ENCODE measurements at places on chromosomes 5 and 9.

GRCh38 chr5:149240354-149240998, 31.2 kb upstream of the AFAP1L1 start:
- peak; percentile 18 for DNase-seq

DNA sequence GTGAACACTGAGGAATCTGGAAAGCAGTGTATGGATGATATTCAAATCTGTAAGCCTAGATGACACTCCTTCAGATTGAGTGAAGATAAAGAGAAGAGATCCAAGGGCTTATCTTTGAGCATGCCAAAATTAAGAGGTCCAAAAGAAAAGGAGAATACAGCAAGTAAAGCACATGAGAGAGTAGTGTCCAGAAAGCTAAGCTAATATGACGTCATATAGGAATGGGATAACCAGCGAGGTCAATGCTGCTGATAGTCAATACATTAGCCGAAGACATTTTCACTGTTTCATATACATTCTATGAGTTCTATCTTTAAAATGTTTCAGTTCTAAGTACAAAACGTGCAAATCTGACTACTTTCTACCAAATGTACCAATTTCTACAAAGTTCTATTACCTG, 975.8 kb downstream of the TLE4 start:
- no peak for DNase-seq

DNA sequence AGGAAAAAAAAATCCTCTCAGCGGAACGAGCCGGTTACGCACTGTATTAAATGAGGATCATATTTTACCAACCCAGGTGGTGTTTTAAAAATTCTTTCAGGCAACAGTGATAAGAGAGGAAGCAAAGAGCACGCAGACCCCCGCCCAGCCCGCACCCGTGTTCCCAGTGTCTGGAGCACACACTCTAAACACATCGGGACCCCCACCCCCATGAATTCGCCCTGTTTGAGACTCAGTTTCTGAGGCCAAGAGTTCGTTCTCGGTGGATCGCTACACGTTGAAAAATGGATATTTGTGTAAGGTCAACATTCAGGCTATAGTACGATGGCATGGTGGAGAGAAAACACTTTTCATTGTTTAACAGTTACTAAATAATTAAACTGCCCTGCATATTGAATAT, 196.3 kb downstream of the MEF2C start:
- no peak for DNase-seq

DNA sequence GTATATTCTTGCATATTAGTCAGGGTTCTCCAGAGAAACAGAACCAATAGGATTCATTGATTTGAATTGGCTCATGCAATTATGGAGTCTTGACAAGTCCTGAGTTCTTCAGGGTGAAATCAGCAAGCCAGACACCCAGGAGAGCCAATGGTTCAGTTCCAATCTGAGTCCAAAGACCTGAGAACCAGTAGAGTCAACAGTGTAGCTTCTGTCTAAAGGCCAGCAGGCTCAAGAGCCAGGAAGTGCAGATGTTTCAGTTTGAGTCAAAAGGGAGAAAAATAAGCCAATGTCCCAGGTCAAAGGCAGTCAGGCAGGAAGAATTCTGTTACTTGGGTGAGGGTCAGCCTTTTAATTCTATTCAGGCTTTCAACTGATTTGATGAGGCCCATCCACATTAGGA, 37.8 kb upstream of the ANKRD34B start:
- DNase-seq = no peak

- no peak for DNase-seq
Measured at GRCh38 chr5:180179442-180180420, 29.3 kb downstream of the RASGEF1C start.

DNA sequence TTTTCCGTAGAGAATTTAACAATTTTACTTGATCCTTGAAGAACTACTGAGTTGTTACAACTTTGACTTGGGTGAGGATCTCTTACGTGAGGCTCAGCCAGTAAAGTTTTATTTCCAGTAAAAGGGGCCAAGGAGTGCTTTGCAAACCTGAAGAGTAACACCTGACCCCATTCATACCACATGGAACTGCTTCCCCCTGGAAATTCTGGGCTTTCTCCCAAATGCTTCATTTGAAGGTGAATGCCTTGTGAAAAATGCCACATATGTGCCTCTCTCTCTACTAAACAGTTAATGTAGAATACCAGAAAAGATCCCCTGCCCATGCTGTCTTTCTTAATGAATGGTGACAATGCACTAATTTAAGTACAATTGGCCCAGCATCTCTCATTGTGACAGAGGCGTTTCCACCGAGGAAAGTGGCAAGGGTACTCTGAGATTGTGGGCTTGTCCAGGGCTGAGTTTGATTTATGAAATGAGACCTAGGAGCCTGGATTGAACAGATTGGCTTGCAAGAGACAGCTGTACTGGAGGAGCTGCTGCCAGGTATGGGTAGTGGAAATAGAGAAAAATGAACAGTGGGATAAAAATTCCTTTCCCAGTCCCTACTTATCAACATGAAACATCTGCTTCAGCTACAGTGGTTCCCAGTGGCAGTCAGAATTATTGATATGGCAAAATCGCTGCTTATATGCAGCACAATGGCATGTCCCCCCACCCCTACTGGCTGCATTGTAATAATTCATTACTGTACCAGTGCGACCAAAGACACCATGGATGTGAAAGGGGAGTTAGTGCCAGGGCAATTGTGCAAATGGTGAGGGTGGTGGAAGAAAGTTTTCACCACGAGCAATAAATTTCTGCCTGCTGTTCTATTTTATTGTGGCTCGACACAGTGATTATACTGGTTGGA, 843.7 kb upstream of the WWC1 start:
- DNase-seq = no peak

GRCh38 chr9:112605518-112605917, 112.4 kb downstream of the INIP start:
- no peak for DNase-seq

DNA sequence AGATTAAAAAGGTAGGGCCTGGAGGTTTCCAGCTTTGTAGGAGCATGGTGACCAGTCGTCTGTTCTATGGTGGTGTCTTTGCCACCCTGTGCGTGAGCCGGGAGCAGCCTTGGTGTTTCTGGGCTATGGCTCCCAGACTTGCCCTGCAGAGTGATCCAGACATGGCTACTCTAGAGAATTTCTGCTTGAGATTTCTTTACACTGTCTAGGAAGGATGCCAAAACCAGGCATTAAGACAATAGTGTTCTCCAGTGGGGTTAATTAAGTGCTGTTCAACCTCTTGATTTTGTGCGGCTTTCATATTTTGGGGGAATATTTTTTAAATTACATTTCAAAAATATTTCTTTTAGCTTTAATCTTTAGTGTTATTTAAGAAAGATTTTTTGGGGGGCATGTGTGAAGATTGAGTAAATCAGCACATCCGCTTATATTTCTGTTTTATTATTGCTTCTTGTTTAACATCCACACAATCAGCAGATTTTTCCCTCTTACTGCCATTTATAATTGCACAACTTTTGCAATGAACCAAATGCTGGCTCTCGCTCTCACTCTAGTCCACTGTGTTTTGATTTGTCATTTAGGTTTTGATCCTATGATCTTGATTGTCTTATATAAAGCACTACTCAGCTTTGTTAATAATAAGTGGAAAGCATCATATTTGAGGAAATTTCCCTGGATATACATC, 110.5 kb downstream of the RASGRF2 start:
- no peak for DNase-seq

- DNase-seq = no peak
Measured at GRCh38 chr5:61301341-61302199, 30.5 kb upstream of the ZSWIM6 start.

DNA sequence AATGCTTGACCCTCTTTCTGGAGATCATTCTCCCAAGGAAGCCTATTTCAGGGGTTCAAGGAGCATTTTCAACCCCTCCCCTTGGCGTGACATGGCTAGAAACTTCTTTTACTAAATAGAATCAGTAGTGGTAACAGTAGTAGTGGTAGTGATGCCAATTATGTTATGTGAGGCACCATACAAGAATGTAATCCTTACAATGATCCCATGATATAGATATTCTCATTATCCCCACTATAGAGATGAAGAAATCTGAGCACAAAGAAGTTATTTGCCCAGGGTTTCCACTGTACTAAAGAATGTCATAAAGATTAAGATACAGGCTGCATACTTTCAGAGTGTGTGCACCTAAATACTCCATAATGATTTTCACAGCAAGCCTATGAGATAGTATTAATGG, 155.4 kb upstream of the CLINT1 start:
- DNase-seq = no peak

DNA sequence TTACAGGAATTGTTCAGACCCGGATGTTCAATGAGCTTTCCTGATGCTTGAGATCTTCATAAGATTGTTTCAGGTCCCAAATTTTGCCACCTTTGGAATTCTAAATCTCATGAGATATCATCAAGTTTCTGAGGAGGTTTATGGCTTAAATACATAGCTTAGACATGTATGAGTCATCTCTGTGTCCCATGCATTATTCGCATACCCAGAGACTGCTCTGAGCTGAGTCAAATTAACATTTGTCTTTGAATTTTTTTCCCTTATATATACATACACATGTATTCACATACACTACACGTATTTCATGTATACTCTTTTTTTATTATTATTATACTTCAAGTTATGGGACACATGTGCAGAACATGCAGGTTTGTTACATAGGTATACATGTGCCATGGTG, 744.6 kb downstream of the BRINP1 start:
- no peak for DNase-seq

DNA sequence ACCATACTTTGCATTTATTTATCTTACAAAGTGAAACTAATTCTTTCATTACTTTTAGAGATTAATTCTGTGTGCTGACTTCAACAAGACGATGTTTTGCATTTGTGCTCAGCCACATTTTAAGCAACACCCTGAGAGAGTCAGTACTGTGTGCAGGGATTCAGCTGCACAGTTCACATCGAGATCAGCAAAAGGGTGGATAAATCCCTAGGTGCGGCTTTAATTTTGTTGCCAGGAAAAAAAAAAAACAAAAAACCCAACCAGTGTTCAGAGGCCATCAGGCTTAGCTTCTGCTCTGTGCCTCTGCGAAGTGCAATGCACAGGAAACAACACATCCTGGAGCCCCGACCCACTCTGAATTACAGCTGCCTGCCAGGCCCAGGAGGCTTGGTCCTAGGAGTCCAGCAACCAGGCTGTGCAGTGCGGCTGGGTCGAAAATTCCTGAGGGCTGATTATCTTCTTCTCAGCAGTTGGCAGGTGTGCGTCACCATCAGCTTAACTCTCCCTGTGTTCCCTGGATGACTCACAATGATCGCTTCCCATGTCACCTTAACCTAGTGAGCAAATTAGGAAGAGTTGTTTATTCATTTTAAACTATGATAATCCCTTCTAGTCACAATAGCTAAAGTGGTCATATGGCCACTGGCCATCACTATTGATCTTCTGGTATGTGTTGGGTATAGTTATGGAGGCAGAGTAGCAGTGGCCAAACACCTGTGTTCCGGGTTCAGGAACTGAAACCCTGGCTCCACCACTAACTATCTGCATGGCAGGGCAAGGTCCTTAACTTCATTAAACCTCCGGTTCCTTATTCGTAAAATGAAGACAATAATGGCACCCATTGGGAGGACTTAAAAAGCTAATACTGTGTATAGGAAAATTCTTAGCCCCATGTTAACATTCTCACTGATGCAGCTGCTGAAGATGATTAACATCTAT, 31.2 kb upstream of the NDUFB6 start:
- DNase-seq = peak; percentile 21

DNA sequence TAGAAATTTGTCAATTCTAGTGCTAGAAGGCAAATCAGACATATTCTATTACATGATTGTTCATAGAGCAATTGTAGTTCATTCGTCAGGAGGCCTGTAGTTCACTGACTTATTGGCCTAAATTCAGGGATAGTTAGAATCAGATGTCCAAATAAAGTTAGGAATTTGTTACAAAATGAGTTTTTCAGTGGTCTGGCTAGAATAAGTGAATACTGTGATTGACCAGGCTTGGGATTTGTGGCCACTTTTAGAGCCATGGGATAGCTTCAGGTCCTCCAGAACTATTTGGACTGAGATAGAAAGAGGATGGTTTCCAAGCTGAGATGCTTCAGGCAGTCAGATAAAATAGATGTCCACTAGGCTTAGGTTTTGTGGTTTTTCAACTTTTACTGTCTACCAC, 199.1 kb upstream of the MPDZ start:
- DNase-seq = no peak

DNA sequence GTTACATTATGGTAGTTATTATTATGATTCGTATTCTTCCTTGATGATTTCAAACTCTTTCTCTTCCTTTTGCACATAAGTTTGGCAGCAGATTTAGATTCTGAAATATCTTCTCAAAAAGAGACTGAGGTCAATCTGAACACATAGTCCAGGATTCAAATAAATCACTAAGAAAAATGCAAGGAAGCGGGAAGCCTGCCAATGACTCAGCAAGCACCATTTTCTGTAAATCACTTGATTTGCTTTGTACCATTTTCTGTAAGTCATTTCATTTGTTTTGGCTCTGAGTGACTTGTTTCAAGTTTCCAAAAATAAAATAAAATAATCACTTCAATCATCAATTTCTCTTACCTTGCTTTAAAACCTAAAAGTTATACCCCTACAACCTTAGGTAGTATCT, 24.6 kb upstream of the GLIS3 start:
- DNase-seq = no peak

DNA sequence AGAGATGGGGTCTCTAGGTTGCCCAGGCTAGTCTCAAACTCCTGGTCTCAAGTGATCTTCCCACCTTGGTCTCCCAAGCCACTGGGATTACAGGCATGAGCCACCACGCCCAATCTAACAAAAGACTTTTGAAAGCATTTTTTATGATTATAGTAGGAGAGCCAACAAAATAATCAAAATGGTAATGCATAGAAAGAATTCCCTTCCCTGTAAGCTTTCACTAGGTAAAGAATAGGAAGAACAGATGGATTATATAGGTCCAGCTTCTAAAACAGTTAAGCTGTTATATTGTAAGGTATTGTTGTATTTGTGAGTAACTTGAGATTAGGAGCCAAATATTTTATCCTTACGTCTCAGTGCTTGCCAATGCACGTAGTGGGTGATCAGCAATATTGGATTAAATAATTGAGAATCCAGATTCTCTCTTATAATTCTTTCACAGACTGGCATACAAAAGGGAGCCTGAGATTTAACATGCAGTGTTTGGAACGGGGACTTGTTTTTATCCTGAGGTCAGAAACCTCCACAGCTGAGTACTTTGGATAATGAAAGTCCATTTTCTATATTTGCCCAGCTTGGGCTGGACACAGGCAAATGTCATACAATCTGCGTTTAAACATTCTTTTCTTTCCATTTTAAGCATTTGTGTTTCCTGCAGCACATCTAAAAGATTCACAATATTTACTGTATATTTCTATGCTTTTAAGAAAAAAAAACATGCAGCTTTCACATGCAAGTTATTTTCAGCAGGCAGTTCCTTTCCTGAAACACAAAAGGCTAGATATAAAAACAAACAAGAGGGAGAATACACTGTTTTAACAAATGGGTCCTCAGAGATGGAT, 238.4 kb downstream of the ARRDC3 start:
- DNase-seq = no peak

Measured in testis (tissue), 5 donors.